ENCODE measurements at places on chromosomes 5 and 9.

- no peak for DNase-seq
Observed at GRCh38 chr5:54997081-54997480, 11.7 kb upstream of the ESM1 start.

DNA sequence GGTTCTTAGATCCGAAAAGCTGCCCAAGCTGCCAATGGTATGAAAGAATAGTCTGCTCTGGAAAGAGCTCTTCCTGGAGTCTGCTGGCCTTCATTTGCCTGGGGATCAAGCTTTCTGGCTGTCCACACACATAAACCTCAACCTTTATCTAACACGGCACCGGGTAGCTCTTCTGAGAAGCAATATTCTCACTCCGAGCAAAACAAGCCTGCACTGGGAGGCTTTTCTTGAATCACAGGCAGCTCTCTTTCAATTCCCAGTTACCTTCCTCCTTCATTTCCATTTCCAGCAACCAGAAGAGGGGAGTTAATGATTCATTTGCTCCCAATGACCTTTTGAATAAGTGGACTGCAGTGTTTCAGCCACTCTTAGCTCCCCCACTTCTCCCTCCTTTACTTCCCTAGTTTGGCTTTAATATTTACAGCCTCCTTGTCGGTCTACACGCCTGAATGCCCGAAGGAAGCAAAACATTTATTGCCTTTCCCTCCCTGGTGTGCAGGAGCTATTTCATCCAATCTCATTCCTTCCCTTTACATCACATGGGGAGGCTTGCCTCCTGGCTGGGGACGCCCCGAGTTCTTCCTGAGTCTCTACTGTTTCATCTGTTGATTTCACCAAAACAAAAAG, 187.1 kb downstream of the ARHGEF28 start:
- DNase-seq = no peak

- no peak for DNase-seq
Observed at GRCh38 chr5:79954620-79955019, 36.4 kb downstream of the MTX3 start.

DNA sequence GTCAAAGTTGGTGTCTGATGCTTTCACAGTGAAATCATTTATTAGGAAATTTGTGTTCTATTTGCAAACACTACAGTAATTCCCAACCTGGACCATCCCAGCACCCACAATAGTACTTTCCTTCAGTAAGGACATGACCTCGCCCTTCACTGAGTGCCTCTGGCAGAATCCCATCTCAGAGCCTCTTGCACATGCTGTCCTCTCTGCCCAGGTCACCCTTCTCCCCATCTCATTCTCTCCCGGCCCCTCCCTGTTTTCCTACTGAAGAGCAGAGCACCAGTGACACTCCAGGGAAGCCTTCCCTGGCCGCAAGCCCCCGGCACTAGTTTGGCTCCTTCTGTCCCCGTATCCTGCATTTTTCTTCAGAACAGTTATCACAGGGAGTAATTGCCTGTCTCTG, 220.4 kb downstream of the MAPKAP1 start:
- DNase-seq = no peak

GRCh38 chr9:113479174-113479621, 15.7 kb downstream of the RGS3 start:
- peak; percentile 33 for DNase-seq

- DNase-seq = no peak
Observed at GRCh38 chr9:119221276-119221675, 148.0 kb downstream of the BRINP1 start.

GRCh38 chr9:82934949-82935348, 128.0 kb downstream of the RASEF start:
- DNase-seq = no peak
